Muscle of leg (tissue), 16 donors: ENCODE measurements at places on chromosomes 4 and X. TPM values are rescaled to one million over a fixed set of nuclear protein-coding genes. Genes with fewer than 3 reads are reported as not detected.

- peak; percentile 5 for DNase-seq
Observed at GRCh38 chr4:157221895-157222770, 1.6 kb downstream of the GRIA2 start.

DNA sequence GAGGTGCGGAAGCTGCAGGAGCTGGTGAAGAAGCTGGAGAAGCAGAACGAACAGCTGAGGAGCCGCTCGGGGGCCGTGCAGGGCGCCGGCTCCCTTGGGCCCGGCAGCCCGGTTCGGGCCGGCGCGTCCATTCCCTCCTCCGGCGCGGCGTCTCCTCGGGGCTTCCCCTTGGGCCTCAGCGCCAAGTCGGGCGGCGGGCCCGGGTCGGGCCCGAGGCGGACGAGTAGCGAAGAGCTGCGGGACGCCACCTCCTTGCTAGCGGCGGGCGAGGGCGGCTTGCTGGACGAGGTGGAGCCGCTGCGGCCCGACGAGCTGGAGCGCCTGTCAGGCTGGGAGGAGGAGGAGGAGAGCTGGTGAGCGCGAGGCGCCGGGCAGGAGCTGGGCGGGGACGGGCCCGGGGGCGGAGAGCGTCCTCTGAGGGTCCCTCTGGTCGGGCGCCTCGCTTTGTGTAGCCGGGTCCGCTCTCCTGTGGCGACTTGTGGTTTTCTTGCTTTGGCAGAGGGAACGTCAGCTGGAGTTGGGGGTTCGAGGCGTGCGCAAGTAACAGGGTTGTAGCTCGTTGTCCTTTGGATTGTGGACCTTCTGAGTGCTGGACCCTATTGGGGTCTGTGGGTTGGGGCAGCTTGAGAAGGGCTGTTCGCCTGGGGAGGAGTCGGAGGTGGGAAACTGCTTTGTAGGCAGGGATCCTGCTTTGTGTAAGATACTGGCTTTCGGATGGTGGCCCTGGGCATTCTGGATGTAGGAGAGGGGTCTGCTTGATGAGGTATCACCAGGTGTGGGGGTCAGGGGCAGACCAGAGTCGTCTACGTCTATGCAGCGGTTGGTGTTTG, 662 bp downstream of the SLAIN2 start:
- peak; percentile 75 for DNase-seq

DNA sequence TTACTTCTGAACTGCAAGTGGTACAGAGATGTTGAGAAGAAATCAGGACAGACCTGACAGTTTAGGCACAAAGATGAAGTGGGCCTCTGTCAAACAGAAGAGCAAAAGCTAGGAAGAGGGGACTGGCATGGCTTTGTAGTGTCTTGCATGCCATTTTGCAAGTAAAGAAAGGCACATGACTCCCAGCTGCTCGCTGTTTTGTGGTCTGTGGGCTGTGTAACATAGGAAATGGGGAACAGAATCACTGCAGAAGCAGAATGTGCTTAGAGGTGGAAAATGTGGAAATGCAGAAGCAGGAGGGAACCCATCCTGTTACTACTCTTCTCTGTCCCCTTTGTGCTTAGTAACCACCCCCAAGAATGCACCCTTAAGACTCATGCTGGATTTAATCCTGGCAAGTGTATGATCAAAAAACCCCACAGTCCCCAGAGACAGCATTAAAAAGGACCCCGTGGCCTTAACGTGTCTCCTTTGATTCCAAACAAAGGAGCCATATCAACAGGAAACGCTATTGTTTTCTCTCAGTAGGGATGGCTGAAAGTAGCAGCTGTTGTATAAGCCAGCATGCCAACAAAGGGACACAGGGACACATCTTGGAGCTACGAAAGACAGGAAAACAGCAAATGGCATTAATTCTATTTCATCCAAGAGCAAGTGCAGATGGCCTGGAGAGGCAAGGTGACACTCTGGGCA, 177.6 kb upstream of the GLRA2 start:
- peak; percentile 22 for DNase-seq

DNA sequence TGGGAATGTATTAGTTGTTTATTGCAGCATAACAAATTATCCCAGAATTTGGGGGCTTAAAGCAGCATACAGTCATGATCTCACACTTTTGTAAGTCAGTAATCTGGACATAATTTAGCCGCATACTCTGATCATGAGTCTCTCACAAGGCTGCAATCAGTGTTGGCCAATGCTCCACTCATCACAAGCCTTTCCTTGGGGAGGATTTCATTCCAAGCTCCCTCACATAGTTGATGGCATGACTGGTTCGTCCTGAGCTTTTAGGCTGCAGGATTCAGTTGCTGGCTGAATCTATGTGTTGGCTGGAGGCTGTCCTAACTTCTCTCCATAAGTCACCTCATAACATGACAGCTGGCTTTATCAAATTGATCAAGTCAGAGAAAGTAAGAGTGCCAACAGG, 1568.6 kb upstream of the PCDH7 start:
- DNase-seq = no peak

- DNase-seq = no peak
Observed at GRCh38 chr4:180430283-180430682, 1812.9 kb upstream of the TENM3 start.

DNA sequence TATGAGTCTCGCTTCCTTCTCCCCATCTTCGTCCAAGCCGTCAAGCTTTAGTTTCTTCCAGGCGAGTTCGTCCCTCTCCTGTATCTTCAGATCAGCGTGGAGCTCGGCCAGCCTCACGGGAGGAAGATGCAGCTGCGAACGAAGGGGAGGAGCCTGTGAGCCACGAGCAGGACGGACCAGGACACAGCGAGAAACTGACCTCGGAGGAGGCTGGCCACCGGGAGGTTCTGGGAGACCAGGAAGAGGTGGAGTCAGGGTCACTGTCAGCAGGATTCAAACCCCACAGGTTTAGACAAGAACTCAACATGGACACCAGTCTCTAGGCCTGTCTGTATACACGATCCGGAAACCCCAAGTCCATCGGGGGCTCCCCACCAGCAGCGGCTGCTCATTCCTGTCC, 7.3 kb downstream of the LRPAP1 start:
- peak; percentile 67 for DNase-seq

GRCh38 chr4:55078987-55079386, 46.4 kb downstream of the KDR start:
- peak; percentile 89 for DNase-seq

GRCh38 chr4:123874063-123874462, 477.5 kb downstream of the SPRY1 start:
- peak; percentile 91 for DNase-seq

DNA sequence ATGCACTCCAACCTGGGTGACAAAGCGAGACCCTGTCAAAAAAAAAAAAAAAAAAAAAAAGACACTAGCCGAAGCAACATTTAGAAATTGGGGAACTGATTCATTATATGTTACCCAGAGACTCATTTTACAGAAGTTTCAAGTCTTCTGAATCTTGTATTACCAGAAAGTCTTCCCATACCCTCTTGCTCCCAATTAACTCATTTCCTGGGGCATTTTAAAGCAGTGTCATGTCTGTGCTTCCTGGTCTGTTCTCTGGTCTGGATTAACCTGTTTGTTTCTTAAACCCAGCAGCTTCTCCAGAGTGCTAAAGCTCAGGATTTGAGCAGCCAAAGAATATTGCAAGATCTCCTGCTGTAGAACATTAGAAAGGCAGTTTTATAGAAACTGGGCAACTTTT, 43.7 kb downstream of the FRMPD3 start:
- no peak for DNase-seq

The GABRB1 gene
- not detected for polyA plus RNA-seq

The SNCA gene
- 34.2 TPM for polyA plus RNA-seq

The EGF gene
- 4.8 TPM for polyA plus RNA-seq

The CSAG2 gene
- polyA plus RNA-seq = not detected
